AG04450 (cell line): ENCODE measurements at places on chromosomes 1 and 21. TPM values are rescaled to one million over a fixed set of nuclear protein-coding genes. Genes with fewer than 3 reads are reported as not detected.

The GPR3 gene
- 1.3 and 1.7 TPM in 2 replicates for polyA plus RNA-seq

The TCHH gene
- not detected in 2 replicates for polyA plus RNA-seq

The LINGO4 gene
- polyA plus RNA-seq: not detected in 2 replicates

The NAV1 gene
- 17.5 and 23.0 TPM in 2 replicates for polyA plus RNA-seq

GRCh38 chr1:183911285-183911684 is 106.4 kb downstream of the RGL1 start:
- DNase-seq: no peak

DNA sequence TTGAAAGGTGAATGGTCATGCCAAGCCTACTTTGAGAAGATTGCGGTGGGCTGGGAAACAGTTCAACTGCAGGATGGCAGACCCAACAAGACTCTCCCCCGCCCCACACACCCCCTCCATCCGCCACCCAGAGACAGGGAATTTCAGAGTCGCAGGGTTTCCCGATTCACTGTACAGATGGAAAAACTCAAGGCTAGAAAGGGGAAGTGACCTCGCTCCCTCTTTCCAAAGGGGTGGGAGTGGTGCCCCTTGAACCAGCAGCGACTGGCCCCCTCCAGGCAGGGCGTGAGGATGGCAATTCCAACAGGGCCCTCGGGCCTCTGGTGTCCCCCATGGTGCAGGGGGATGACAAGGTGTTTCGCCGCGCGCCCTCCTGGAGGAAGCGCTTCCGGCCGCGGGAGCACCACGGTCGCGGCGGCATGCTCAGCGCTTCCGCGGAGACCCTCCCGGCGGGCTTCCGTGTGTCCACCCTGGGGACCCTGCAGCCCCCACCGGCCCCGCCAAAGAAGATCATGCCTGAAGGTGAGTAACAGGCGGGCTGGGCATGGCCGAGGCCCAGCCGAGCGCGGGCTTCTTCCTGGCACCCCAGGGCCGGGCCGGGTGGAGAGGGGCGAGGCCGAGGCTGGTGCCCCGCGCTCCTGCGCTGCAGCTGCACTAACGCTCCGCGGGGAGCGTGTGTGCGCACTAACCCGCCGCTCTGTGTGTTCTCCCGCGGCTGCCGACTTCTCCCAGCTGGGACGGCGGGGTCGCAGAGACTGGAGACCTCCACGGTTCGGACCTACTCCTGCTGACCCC is 10.4 kb downstream of the MYOG start:
- DNase-seq: no peak

DNA sequence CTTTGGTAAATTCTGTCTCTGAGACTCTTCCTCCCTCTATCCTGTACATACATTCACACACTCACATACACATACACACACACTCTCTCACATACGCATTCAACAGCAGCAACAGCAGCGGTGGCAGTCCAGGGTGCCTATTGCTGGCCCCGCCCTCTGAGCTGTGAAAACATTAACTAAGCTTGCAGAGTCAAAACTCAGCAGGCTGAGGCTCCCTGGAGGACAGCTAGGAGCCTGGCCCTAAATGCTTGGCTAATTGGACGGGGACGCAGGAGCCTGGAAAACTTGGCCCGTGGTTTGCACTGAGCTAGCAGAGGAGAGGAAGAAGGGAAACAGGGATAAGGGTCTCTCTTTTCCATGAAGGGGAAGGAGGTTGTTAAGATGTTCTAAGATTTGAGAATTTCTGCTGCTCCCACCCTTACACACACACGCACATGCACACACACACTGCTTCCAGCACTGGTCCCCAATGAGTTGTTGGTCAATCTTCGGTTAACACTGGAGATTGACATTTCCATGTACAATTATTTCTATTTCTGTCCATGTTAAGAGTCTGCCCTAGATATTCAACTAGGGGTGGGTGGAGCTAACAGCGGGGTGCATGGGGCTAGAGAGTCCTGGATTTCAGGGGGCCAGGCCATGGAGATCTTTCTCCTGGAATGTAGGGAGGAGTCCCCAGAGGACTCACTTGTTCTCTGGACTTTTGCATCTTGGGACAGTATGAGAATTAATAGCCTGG is 94.2 kb downstream of the PLXNA2 start:
- no peak for DNase-seq

- DNase-seq: no peak
These were observed 21.8 kb downstream of the PROX1 start for GRCh38 chr1:214009423-214010196.

DNA sequence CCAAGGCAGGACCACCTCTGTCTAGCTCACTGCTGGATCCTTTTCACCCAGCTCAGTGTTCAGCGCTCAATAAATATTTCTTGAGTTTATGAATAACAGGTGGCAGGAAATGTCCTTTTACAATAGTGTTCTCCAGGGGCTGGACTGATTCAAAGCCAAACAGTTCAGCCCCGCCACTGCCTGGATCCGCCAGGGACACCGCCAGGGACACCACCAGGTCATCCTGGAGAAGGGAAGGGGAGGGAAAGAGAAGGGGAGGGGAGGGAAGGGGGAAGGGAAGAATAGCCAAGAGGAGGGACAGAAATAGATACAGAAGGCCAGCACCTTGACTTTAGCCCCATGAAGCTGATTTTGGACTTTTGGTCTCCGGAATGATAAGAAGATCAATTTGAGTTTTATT is 255.6 kb downstream of the GRIK3 start:
- no peak for DNase-seq

DNA sequence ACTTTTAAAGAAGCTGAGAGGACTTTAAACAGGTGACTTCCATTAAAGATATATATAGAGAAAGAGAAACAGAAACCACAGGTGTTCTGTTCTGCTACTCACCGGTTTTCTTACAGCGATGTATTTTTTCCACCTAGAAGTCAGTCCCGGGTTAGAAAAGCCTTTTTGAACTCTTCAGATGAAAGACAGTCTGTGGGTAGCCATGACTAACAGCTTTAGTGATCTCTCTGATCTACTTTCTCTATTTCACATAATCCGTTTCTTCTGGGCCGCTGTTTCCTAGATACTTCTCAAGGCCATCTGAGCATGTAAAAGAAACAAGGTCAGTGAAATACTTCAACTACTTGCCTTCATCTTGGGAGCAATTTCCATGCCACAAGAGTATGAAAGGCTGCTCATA is 25.1 kb downstream of the WDR64 start:
- no peak for DNase-seq

DNA sequence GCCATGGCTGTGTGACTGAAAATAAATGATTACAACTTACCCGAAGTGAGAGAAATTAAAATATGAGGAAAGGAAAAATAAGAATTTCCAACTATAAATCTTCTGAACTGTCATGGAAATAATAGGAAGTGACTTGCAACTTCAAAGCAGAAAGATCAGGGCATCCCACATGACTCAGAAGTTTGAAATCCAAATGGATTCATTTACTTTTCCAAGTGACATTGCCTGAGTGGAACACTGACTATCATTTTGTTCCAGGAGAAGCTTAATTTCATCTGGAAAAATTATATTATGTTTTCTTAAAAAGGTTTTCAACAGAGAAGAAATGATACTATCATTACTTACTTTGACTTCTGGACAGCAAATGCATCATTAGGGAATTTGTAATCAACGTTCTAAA is 110.8 kb downstream of the GREM2 start:
- no peak for DNase-seq

- DNase-seq: no peak
These were observed 307.9 kb downstream of the SMYD3 start for GRCh38 chr1:246199086-246199645.

DNA sequence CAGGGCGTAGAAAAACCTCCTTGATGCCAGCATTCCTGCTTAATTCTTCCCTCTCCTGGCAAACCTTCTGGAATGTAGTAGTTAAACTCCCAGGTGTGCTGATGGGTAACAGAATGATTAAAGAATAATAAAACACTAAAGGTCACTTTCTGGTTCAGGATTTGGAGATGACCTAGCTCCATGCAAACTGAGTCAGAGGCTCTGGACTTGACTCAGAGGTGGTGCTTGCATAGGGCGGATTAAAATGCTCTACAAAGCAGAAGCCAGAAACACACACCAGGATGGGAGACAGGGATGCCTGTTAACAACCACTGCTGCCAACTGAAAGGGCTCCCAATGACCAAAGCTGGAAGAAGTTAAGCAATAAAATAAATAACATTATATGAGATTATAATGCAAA is 41.5 kb downstream of the KRTAP19-8 start:
- no peak for DNase-seq

GRCh38 chr21:34953950-34954349 is 95.2 kb downstream of the RUNX1 start:
- DNase-seq: no peak

DNA sequence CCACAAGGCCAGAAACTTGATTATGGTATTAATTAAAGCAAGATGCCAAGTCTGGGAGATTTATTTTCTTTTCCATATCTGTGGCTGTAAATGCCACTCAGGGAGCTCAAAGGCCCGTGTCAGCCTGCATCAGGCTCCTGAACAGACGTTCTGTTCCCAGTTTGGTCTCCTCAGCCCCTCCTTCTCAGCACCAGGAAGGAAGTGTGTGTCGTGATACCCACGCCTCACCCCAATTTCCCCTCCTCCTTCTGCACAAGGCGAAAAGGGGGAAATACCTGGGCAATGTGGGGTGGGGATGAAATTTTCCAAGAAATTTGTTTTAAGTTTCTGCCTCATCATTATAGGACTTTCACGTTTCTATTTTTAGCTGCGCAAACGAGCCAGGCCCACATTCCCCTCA is 112.0 kb downstream of the SYF2 start:
- DNase-seq: no peak

DNA sequence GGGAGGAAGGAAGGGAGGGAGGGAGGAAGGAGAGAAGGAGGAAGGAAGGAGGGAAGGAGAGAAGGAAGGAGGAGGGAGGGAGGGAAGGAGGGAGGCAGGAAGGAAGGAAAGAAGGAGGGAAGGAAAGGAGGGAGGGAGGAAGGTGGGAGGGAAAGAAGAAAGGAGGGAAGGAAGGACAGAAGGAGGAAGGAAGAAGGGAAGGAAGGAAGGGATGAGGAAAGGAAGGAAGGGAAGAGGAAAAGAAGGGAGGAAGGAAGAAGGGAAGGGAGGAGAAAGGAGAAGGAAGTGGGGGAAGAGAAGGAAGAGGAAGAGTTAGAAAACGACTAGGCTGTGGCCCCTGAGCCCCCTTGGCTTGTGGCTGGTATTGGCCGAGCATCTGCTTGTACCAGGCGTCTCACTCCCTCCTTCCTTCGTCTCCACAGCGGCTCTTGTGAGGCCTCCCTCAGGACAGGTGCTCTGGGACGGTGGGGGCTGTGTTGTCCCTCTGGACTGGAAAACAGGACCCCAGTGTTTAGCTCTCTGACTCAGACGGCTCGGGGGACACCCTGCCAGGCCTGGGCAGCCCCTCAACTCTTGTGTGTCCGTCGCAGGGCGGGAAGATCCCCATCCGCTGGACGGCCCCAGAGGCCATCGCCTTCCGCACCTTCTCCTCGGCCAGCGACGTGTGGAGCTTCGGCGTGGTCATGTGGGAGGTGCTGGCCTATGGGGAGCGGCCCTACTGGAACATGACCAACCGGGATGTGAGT is 36.2 kb upstream of the C1QA start:
- DNase-seq: no peak

GRCh38 chr21:34072145-34073031 is 990 bp upstream of the MRPS6 start:
- no peak for DNase-seq

GRCh38 chr1:117653732-117654492 is 48.1 kb downstream of the TENT5C start:
- no peak for DNase-seq

DNA sequence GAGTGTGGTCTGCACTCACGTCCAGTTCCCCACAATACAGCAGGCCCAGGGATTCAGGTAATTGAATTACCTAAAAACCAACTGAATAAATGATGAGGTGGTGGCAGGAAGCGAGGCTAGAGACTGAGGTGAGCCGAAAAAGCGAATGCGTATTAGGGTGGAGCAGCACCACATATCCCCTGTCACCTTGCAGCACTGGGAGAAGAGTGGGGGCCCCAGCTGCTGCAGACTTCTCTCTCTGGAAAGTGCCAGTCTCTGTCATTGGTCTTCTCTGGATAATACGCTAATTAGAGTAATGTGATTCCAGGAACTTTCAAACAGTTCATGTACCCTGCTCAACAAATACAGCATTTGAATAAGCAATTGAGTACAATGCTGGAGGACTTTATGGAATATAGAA is 199.0 kb downstream of the RPS6KC1 start:
- DNase-seq: no peak
